ENCODE measurements at places on chromosomes 2 and 18. TPM values are rescaled to one million over a fixed set of nuclear protein-coding genes. Genes with fewer than 3 reads are reported as not detected.

TUBB8B gene
- not detected for total RNA-seq

LIMS3 gene
- total RNA-seq, result 1.5 TPM

- H3K36me3 ChIP-seq, result peaks cover 4% of the 10 kb centered on the region
- no peaks in the 10 kb centered on the region for H3K4me1 ChIP-seq
- no peak overlapping the region for H3K4me3 ChIP-seq
- H3K27me3 ChIP-seq, result no peaks in the 10 kb centered on the region
- no peak for DNase-seq
Observed at GRCh38 chr2:143937723-143938350, 582.1 kb downstream of the ZEB2 start.

ASXL3 gene
- total RNA-seq, result not detected

- H3K4me3 ChIP-seq, result no peak overlapping the region
- no peaks in the 10 kb centered on the region for H3K27me3 ChIP-seq
- H3K36me3 ChIP-seq, result no peaks in the 10 kb centered on the region
- peaks cover 5% of the 10 kb centered on the region for H3K4me1 ChIP-seq
Observed at GRCh38 chr2:81872006-81872405, 1567.5 kb upstream of the LRRTM1 start.

DNA sequence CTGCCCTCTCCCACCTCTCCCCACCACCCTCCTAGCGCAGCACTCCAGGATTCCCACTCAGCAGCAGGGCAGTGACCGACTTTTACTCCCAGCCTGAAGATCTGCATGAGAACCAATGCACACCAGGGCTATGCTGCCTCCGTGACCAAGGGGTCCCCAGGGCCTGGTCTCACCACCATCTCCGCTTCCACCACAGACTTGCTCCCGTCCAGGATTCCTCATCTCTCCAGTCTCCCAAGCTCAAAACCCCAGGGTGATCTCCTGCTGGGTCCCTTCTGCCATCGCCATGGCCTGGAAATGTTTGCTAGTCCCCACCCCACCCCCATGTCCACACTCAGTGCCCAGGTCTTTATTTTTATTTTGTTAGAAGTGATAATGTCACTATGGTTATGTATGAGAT lies 2.1 kb upstream of the CIDEA start:
- H3K27ac ChIP-seq, result no peak overlapping the region
- H3K27me3 ChIP-seq, result peaks cover 16% of the 10 kb centered on the region
- no peak for DNase-seq
- peaks cover 16% of the 10 kb centered on the region for H3K4me1 ChIP-seq

ADGRF3 gene
- total RNA-seq, result not detected

DNA sequence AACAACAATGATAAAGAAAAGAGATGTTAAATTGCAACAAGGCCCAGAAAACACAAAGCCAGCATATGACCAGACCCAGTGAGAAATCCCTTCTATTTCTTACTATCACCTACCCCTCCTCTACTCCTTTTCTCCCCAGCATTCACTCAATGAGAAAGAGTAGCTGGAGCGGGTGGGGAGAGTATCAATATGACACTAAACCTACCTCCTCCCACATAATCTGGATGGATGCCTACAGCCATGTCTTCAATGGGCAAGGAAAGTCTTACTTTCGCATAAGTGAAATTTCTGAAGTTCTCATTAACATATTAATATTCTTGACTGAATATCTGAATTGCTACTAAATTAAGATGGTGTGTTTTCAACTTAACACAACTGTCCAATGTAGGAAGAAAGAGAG lies 78.2 kb downstream of the AFF3 start:
- no peak overlapping the region for H3K27ac ChIP-seq
- no peaks in the 10 kb centered on the region for H3K27me3 ChIP-seq
- H3K36me3 ChIP-seq, result no peaks in the 10 kb centered on the region
- DNase-seq, result no peak
- H3K4me1 ChIP-seq, result no peaks in the 10 kb centered on the region
- no peak overlapping the region for H3K4me3 ChIP-seq

GRCh38 chr2:192591617-192592016 lies 396.9 kb upstream of the TMEFF2 start:
- H3K36me3 ChIP-seq, result no peaks in the 10 kb centered on the region
- no peaks in the 10 kb centered on the region for H3K27me3 ChIP-seq
- no peak for DNase-seq
- no peak overlapping the region for H3K4me3 ChIP-seq
- no peaks in the 10 kb centered on the region for H3K4me1 ChIP-seq

GRCh38 chr18:48519431-48520100 lies 19.3 kb upstream of the CTIF start:
- no peaks in the 10 kb centered on the region for H3K36me3 ChIP-seq
- no peaks in the 10 kb centered on the region for H3K27me3 ChIP-seq
- H3K4me1 ChIP-seq, result no peaks in the 10 kb centered on the region
- H3K27ac ChIP-seq, result no peak overlapping the region

DNA sequence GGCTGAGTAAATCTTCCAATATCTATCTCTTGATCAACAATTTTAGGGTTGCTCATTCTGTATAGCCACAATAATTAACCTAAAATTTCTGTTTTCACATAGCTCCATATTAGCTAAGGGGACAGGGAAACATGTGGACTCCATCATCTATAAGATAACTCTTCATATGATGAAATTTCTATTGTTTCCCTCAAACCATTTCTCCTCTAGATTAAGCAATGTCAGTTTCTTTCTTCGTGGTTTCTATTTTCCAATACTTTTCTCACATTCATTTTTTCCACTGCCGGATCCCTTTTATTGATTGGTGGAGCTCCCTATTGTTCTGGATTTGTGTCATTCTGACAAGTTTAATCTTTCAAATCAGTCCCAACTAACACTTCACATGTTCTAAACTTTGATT lies 1221.3 kb upstream of the ZEB2 start:
- H3K4me1 ChIP-seq, result peaks cover 11% of the 10 kb centered on the region
- no peak overlapping the region for H3K4me3 ChIP-seq
- DNase-seq, result no peak
- H3K27ac ChIP-seq, result no peak overlapping the region

TANK gene
- total RNA-seq, result 79.6 TPM

ABCB11 gene
- total RNA-seq, result not detected

DNA sequence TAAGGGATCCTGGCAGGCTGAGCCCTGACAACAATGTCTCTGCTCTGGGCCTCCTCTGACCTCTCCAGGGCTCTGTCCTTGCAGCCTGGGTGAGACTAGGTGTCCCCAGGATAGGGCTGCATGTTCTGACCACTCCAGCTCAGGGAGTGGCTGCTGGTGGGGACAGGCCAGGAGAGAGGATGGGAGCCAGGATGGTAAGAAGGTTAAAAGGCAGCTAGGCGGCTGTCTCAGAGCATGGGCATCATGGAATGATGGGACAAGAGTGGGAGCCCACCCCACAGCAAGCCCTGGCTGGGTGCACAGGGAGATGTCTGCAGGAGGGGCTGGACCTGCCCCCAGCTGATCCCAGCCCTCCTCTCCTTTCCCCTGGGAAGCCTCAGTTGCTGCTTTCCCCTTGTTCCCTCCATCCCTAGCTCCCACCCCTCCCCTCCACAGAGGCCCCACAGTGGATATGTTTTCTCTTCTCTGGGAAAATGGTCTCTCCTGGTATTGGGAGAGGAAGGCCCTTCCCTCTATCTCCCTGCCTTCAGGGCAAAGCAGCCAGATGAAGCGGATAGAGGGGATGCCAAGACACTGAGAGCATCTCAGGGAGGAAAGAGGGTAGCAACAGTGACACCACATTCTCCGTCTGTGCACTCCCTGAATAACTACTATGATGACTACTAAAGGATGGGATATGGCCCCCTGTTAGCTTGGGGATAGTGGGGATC lies 334.3 kb downstream of the DYSF start:
- DNase-seq, result no peak
- no peak overlapping the region for H3K4me3 ChIP-seq
- peaks cover 19% of the 10 kb centered on the region for H3K4me1 ChIP-seq
- H3K27me3 ChIP-seq, result peaks cover 10% of the 10 kb centered on the region

DNA sequence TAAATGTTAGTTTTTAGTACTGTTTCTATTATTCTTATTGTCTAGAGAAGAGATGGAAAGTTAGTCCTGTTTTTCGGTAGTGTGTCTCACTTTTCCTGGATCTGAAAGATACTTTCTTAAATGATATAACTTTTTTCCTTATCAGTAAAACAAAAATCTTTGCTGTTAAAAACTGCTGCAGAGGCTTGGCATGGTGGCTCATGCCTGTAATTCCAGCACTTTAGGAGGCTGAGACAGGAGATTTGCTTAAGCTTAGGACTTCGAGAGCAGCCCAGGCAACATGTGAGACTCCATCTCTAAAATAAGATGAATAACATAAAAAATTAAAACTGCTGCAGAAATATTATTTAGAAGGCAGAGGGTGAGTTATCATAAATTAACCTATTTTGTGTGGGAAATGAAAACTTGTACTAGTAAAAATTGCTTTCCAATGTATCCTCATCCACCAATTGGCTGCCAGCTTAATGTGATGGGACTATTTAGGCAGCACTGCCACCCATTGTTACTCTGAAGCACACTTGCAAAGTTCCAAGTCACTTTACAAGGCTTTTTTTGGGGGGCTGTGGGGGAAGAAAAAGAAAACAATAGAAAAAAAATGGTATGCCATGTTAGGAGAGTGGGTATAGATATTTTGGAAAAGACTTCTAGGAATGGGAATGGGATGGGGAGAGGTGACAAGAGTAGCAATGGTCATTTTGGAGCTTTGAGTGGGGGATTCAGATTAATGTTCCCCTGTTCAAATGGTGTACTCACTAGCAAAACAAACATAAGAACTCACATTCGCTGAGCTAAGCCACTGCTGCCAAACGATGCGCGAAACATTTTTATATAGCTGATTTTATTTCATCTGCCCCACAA lies 62.7 kb downstream of the MEIS1 start:
- peak; percentile 7 for DNase-seq
- H3K36me3 ChIP-seq, result peaks cover 5% of the 10 kb centered on the region
- H3K4me3 ChIP-seq, result no peak overlapping the region
- no peaks in the 10 kb centered on the region for H3K27me3 ChIP-seq
- peak overlapping the region; percentile 85 for H3K27ac ChIP-seq

DNA sequence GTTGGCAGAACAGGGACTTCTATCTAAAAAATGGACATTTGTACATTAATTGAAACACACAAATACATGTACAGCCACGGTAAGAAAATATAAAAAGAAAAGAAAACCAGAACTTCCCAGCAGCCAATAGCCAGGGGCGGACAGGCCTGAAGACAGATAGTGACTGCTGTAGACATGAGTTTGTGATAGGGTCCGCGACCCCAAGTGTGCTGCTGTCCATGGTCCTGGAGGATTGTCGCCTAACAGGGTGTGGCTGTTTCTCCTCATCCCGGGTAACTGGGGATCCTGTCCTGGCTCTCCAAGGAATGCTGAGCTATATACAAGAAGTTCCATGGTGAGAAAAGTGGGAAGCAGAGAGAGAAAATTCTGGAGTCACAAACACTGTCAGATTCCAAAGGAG lies 266.5 kb upstream of the SALL3 start:
- no peak overlapping the region for H3K4me3 ChIP-seq
- H3K27me3 ChIP-seq, result no peaks in the 10 kb centered on the region
- no peak overlapping the region for H3K27ac ChIP-seq
- no peaks in the 10 kb centered on the region for H3K4me1 ChIP-seq
- no peak for DNase-seq
- no peaks in the 10 kb centered on the region for H3K36me3 ChIP-seq

DNA sequence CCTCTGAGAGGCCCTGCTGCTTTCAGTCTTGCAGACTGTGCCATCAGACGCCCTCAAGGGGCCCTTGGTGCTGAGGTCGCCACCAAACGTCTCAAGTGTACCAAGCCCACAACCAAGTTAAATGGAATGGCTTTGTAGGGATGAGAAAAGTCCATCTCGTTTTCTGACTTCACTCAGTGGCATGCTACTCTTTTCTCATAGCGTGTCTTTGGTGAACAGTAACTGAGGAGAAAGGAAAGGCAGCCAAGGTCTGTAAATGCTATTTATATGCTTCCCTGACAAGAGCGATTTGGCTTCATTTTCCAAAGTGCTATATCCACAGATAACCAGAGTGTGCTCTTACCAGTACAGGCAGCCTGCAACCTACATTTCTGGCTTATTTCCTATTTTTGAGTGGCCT lies 123.0 kb downstream of the MTX2 start:
- no peak overlapping the region for H3K27ac ChIP-seq
- no peak overlapping the region for H3K4me3 ChIP-seq
- no peaks in the 10 kb centered on the region for H3K36me3 ChIP-seq
- no peaks in the 10 kb centered on the region for H3K27me3 ChIP-seq
- DNase-seq, result no peak

POTEJ gene
- total RNA-seq, result not detected

DNA sequence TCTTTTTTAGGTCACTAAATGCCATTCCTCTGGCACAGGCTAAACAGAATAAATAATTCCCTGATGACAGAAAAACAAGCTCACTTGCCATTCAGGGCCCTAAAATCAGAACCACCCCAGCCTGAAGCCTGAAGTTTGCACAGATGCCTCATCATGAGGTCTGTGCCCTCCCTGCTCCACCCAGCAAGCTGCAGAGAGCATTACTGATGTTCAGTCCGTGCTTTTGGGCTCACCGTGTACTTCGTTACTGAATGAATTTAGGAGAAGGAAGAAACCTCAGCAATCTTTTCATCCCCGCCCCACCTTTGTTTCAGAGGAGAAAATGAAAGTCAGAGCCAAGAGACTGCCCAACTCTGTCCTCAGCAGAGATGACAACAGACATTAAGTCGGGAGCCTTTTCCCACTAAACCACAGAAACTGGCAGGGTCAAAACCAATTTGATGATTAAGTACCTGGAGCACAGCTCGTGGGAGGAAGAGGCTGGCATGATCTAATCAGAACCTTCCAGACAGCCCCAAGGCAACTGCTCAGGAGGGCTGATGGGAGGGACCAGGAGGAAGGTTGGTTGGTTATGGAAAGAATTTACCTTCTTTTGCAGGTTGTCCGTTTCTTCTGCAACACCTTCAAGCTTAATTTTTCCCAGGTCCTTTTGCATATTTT lies 122.7 kb downstream of the LAMA1 start:
- H3K36me3 ChIP-seq, result no peaks in the 10 kb centered on the region
- H3K4me1 ChIP-seq, result peaks cover 15% of the 10 kb centered on the region
- H3K4me3 ChIP-seq, result peak overlapping the region; percentile 59
- peak; percentile 64 for DNase-seq

CDCA7 gene
- 6.2 TPM for total RNA-seq
